ENCODE measurements at places on chromosomes 6 and 20. TPM values are rescaled to one million over a fixed set of nuclear protein-coding genes. Genes with fewer than 3 reads are reported as not detected.

DNA sequence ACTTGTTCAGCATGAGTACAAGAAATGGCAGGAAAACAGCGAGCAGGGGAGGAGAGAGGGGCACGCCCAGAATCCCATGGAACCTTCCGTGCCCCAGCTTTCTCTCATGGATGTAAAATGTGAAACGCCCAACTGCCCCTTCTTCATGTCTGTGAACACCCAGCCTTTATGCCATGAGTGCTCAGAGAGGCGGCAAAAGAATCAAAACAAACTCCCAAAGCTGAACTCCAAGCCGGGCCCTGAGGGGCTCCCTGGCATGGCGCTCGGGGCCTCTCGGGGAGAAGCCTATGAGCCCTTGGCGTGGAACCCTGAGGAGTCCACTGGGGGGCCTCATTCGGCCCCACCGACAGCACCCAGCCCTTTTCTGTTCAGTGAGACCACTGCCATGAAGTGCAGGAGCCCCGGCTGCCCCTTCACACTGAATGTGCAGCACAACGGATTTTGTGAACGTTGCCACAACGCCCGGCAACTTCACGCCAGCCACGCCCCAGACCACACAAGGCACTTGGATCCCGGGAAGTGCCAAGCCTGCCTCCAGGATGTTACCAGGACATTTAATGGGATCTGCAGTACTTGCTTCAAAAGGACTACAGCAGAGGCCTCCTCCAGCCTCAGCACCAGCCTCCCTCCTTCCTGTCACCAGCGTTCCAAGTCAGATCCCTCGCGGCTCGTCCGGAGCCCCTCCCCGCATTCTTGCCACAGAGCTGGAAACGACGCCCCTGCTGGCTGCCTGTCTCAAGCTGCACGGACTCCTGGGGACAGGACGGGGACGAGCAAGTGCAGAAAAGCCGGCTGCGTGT is 11.6 kb downstream of the TNFAIP3 start:
- DNase-seq, result no peak

- no peak for DNase-seq
Measured at GRCh38 chr6:30172681-30173080, 9.3 kb downstream of the TRIM15 start.

- DNase-seq, result no peak
Measured at GRCh38 chr6:73476723-73477122, 15.2 kb downstream of the MTO1 start.

DNA sequence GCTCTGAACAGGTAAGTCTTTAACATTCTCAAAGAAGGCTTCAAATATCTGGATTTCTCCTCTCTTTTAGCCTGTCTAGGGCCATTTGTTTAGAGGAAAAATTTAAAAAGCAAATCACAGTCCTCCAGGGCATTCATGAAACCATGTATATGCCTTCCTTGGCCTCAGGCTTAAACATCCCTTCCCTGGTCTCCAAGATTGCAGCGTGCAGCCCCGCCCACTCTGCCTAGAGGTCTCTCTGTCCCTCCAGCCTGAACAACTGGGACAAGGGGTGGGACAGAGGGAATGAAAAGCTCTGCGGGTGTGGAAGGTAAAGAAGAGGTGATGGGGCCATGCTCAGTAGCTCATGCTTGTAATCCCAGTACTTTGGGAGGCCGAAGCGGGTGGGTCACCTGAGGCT is 9.8 kb upstream of the CBFA2T2 start:
- no peak for DNase-seq

EEF1A2 gene
- total RNA-seq, result 32.6 TPM
